NCI-H1417 (cell line): ENCODE measurements at places on chromosomes 6 and 20.
A peak's percentile ranks its signal among the peaks of the same experiment; 100 is the strongest.

DNA sequence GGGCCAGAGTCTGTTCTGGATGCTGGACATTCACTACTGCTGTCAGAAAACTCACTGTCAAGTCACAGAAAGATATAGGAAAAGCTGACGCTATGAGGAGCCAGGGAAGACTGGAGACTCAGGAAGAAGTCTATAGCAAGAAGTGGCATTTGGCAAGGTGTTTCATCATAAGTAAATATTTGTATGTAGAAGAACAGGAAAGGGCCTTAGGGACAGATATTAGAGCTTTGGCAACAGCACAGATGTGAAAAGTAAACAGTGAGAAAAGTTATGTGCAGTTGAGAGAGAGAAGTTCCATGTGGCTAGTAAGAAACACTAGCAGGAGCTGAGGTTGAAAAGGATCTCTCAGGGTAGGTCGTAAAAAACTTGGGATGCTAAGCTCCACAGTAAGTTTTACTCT lies 868.9 kb downstream of the PHF3 start:
- no peak for DNase-seq

DNA sequence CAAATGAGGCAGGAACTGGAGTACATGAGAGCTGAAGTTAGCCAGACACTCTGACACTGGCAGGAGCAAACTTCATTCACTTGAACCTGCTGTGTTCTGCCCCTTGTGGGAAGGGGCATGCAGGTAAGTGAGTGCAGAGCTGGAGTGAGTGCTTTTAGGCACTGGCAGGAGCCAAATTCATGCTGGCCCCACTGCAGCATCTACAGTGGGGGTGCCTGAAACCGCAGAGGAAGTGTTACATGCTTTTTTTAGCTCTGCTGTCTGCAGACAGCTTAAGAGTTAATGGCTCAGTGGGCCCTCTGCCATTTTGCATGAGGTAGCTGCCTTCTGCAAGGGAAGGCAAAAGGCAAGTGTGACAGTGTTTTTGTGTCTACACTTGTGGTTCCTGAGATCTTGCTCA lies 167.9 kb upstream of the SYNCRIP start:
- DNase-seq = no peak

- DNase-seq = no peak
Measured at GRCh38 chr6:16267428-16268263, 29.3 kb downstream of the GMPR start.

DNA sequence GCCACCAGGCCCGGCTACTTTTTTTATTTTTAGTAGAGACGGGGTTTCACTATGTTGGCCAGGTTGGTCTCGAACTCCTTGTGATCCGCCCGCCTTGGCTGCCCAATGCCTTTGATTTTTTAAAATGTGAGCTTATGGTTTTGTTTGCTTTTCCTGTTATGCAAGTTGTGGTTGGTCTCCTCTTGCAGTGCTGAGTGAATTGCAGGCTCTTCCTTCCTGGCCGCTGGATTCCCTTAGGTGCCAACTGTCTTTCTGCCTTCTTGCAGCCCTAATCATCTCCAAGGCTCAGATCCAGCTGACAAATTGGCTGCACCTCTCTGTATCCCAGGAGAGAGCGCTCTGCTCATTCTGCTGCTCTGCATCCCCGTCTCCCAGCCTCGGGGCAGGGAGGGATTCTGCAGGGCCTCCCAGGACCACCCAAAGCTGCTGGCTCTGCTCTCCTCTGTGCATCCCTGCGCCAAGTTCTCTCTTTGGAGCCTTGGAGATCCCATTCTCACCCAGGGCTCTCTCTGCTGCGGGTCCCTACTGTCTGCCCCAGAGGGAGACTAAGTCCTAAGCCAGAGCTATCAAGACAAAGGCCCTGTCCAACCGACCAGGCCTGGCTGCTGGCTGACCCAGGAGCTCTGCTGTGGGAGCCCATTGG lies 14.1 kb upstream of the EMILIN3 start:
- DNase-seq = no peak

GRCh38 chr20:24462460-24463010 lies 6.9 kb upstream of the SYNDIG1 start:
- no peak for DNase-seq

GRCh38 chr20:59412181-59412580 lies 111.8 kb downstream of the EDN3 start:
- no peak for DNase-seq

GRCh38 chr6:125310994-125311649 lies 9.4 kb upstream of the HDDC2 start:
- DNase-seq = peak; percentile 82

DNA sequence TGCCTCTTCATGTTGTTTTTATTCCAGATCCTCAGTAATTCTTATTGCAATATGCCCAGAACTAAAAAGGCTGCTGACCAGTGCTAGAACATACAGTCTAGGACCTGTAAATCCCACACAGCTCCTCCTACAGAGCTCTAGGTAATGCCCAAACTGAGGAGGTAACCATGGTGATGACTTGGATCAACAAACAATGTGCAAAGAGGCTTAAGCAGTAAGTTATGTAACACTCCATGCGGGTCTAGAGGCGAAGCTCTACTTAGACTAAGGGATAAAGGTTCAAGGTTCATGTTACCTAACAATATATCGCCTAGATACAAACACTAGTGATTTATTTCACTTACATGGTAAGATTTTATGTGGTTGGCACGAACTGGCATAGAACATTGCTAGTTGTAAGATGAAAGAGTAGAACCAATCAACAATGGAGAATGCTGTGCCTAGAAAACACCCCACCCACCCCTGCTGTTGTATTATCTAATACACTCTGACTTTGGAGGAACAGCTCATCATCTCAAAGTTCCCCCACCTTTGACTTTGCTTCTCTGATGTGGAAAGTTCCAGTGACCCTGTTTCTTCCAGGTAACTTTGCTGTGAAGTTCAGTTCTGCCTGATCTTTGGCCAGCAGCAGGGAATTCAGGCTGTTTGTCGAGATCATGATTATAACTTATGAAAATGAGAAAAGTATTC lies 242.4 kb downstream of the ALDH8A1 start:
- peak; percentile 14 for DNase-seq

DNA sequence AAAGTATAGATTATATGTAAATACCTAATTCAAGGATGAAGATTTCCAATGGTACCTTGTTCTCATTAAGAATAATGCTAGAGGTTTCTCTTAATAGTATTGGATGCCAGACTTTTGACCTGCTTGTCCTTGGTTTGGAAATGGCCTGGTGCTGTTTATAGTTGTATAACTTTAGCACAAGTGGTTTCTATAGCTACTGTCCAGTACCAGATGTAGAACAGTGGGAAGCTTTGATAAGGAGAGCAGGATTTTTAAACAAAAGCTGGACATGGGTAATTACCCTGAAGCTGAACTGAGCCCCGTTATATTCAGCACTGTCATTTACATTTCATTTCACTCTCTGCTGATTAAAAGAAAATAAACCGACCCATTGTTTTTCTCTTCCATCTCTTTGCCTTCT lies 43.7 kb downstream of the TRMT11 start:
- DNase-seq = no peak

- no peak for DNase-seq
Measured at GRCh38 chr20:47749339-47749738, 35.9 kb downstream of the SULF2 start.

GRCh38 chr6:35737413-35738211 lies 780 bp downstream of the ARMC12 start:
- DNase-seq = peak; percentile 75
